Activated effector memory CD4-positive, alpha-beta T cell treated with anti-CD3 and anti-CD28 coated beads, Interleukin-2, amount 50 U/mL, for 16 hours (primary cell): ENCODE measurements at places on chromosomes 4 and X.

DNA sequence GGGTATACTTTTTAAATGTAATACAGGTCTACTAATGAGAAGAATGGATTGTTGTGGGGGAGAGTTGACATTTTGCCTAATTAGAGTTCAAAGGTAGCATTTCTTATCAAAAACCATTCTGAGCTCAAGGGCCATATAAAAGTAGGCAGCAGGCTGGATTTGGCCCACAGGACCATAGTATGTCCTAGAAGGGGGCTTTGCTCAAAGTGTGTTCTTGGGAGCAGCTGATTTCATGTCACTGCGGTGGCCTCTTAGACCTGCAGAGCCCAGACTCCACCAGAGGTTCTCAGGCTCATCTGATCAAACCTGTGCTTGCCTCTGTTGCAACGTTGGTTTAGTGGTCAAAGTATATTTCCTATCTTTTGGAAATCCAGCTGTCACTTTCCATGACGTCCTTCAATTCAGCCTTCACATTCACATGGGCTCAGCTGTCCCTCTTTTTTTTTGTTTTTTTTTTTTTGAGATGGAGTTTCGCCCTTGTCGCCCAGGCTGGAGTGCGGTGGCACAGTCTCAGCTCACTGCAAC, 34.6 kb upstream of the TENM3 start:
- DNase-seq: no peak

DNA sequence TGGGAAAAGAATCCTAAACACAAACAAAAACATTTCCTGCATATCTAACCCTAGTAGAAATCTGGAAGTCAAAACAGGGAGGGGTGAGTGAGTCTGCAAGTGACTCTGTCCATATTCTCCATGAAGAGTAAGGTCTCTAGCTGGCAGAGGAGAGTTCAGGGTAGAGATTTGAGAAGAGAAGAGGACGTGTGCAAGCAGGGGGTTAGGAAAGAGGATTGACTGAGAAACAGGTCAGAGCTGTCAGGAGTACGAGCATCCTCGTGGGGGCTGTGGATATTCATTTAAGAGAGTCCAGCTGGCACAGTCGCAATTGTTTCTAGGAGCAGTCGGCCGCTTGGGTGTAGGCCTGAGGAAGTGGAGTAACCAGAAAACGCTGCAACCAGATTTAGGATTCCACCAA, 27.9 kb downstream of the PROM1 start:
- no peak for DNase-seq

GRCh38 chr4:8391071-8391470, 49.5 kb downstream of the ACOX3 start:
- no peak for DNase-seq

GRCh38 chr4:94413085-94413840, 38.5 kb upstream of the PDLIM5 start:
- no peak for DNase-seq

GRCh38 chr4:123412091-123412505, 15.5 kb downstream of the SPRY1 start:
- no peak for DNase-seq

- no peak for DNase-seq
These were observed 199.3 kb downstream of the PCDH18 start for GRCh38 chr4:137333031-137333430.

GRCh38 chr4:185242749-185243533, 33.5 kb downstream of the SNX25 start:
- no peak for DNase-seq

DNA sequence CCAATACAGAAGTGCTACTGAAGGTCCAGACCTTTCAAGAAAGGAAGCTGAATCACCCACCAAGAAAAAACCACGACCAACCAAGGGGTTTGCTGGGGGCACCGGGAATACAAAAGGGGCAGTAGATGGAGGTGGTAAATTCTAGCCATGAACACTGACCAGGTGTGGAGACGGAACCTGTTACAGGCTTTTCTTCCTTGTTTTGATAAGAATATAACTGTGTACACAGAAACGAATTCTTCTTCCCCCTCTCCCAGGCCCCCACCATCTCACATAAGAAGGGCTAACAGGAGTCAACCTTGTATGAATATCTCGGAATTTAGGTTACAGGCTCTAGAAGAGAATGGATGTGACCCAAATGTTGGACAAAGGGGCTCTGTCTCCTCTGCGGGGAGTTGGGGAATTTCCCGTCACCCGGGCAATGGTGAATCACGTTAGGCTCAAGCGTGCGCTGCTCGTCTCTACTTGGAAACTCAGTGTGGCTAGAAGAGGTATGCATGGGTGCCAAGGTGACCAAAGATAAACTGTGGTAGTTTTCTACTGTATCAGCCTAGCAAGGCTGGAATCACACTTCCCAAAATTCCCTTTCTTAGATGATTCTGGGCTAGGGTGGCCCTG, 87.0 kb downstream of the AFAP1 start:
- DNase-seq: peak; percentile 81

DNA sequence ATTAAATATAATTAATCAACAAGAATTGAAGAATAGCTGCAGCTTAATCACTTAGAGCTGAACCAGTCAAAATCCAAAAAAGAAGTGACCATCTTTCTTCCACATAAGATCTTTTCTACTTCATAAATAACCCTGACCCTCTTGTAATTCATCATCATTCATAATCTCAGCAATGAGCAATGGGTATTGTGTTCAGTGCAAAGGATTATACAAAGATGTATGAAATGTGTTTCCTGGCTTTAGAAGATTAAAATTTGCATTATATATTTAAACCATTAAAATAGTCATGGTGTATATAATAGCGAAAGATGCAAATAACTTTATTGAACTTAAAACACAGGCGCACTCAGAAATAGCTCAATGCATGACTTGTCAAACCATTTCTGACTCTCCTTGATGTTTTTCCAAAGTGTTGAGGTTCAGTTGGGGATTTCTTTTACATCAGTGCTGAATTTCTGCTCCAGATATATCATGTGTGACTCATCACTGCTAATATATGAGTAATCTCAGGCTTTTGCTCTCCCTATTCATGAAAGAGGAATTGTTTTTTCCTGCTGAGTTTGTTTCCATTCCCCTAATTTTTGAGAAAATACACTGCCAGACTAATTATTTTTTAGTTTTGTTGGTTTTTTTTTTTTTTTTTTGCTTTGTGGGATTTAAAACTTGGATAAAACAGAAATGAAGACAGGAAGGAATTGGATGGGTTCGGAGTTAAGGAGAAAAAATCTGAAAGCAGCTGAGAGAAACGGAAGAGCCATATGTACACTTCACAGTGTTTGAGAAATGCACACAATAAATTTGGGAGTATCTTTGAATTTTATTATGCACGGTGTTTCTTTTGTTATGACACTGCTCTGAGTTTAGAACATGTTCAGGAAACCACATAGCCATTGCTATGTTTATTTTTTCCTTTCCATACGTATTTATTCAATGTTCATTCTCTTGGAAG, 290.1 kb upstream of the PCDH7 start:
- no peak for DNase-seq

DNA sequence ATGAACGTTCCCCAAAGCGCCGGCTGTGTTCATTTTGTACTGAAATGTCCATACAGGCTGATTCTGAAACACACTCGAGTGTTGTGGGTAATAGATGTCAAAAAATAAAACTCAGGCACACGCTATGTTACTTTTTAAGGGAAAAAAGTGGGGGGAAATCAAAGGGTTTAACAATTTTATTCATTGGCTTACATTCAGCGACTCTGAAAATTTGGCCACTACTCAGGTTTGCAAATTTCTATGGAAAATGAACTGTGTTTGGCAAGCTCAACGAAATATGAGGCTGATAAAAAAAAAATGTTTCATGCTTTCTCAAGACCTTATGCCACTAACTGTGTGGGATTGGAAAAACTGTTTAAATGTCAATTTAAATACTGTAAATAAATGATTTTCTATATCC, 18.5 kb downstream of the AMELX start:
- no peak for DNase-seq

GRCh38 chr4:72842323-72842722, 227.2 kb downstream of the COX18 start:
- DNase-seq: no peak

GRCh38 chr4:8464381-8464780, 23.8 kb downstream of the TRMT44 start:
- no peak for DNase-seq

GRCh38 chrX:53126377-53126776, 32.4 kb downstream of the KANTR start:
- DNase-seq: no peak

GRCh38 chr4:1137063-1137776, 23.9 kb upstream of the RNF212 start:
- DNase-seq: no peak

DNA sequence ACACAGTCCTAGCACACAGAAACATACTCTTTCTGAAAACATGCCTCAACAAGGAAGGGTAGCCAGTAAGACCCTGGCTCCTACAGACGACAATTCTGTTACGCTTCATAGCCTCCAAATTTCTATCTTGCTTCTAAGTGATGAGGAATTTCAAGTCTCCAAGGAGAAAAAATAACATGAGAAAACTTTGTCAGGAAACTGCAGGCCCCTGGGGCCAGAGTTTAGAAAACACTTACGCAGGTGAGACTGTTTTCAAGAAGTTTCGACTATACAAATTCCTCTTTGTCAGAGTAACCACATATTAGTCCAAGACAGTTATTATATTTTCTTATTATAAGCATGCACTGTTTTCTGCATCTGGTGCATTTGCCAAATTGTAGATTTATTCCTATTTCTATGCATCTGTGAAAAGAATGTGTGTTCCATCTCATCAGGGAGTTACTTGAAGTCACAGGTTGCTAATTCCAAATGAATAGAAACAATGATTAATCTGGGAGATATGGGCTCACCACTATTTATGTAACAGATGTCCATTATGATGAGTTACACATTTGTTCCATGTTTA, 30.3 kb upstream of the HCCS start:
- no peak for DNase-seq

DNA sequence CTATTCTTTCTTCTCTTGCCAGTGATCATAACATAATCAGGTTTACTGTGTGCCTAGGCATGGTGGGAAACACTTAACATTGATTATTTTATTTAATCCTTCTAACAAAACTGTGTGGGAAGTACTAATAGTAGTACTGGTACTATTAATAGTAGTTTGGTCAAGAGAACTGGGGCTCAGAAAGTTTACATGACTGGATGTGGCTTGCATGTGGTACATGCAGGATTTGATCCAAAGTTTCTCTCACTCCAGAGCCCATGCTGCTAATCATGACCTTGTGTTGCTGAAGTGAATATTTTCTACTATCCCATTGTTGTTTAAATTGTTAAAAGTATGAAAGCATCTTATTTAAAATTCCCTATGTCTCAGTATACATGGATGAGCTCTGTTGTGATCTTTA, 78.4 kb downstream of the TMEM164 start:
- DNase-seq: no peak

DNA sequence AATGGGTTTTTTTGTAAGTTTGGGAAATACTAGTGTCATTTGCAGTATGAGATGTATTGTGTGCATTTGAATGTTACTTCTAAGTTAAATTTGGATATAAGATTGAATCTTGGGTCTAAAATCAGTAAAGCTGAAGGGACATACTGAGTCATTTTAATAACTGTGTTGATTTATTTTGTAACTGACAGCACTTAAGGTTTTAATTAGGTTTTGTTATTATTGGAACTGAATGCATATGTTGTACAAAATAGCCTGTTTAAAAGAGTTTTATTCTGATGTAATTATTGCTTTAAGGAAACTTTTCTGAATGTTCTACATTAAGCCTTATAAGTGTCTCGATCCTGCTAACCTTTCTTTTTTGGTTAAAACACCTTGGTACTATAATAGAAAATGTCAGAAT, 396.6 kb downstream of the MAPK10 start:
- DNase-seq: no peak

DNA sequence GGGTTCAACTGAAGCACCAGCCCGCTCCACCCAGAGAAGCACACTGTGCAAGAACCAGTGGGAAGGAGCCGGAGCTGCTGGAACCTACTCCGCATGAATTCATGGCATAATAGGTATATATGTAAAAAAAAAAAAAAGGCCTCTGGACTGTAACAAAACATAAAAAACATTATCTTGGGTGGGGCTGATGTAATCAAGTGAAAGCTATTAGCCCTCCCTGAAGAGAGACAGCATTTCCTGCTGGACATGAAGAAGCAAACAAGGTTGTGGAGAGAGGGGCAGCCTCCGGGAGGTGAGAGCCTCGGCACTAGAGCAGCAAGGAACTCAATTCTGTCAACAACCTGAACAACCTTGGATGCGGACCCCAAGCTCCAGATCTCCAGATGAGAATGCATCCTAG, 50.7 kb downstream of the PLAC1 start:
- no peak for DNase-seq

- DNase-seq: no peak
These were observed 44.7 kb upstream of the DCK start for GRCh38 chr4:70948665-70949260.

DNA sequence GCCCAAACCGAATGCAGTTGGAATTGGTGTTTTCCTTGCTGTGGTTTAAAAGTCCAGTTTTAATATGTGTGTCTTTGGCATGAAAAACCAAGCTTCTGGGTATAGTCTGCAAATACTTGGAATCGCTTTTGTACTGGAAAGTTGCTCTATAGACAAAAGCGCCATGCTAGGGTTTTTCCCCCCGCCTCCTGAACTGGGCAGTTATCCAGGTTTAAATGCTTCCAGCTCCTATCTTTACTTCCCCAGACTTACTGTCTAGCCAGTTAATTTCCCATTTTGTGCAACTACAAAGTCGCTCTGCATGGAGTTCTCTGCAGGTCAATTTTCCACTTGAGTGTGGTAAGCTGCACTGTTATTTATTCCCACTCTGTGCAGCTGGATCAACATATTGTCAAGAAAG, 2.7 kb downstream of the RASL11B start:
- no peak for DNase-seq

DNA sequence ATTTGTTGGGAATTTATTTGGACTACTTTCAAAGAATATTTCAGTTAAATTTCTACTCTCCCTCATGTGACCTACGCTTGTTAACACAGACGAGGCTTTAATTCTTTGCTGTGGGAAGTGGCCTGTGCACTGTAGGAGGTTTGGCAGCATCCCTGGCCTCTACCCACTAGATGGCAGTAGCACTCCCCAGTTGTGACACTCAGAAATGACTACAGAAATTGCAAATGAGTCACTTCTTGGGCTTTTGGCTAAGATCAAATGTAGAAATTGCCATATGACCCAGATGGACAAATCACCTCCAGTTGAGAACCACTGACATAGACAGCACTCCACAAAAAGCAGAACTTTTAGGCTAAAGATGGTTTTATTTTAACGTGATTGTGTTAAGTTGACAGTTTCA, 22.1 kb downstream of the PIR start:
- peak; percentile 79 for DNase-seq

DNA sequence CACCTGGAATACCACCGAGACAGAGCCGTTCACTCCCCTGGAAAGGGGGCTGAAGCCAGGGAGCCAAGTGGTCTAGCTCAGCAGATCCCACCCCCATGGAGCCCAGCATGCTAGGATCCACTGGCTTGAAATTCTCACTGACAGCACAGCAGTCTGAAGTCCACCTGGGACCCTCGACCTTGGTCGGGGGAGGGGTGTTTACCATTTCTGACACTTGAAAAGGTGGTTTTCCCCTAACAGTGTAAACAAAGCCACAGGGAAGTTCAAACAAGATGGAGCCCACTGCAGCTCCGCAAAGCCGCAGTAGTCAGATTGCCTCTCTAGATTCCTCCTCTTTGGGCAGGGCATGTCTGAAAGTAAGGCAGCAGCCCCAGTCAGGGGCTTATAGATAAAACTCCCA, 243.2 kb downstream of the RASL11B start:
- DNase-seq: no peak

- no peak for DNase-seq
These were observed 101.9 kb downstream of the CEP135 start for GRCh38 chr4:56050625-56051024.

- no peak for DNase-seq
These were observed 60.3 kb upstream of the CAMK2D start for GRCh38 chr4:113821856-113822255.

- no peak for DNase-seq
These were observed 16.1 kb downstream of the NKX3-2 start for GRCh38 chr4:13527981-13528820.
